ENCODE measurements at places on chromosomes 16 and 17.

DNA sequence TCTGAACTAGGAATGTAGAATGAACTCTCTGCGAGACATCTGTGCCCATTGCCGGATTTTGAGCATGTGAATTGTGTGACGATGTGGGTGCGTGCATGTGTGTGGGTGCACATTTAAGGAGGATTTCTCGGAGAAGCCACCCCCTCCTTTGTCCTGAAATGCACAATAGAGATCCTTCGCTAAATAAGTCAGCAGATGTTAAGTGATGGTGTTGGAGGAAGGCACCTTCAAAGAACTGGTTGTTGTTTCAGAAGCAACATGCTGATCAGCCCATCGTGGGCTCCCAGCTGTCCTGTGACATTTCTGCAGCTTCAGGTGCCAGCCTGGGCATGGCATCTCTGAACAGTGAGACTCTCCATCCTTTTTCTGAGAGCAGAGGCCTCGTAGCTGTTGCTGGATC is 194.9 kb downstream of the MSI2 start:
- peaks cover 25% of the 10 kb centered on the region for H3K36me3 ChIP-seq
- H3K4me3 ChIP-seq = no peak overlapping the region
- H3K27ac ChIP-seq = no peak overlapping the region
- H3K27me3 ChIP-seq = no peaks in the 10 kb centered on the region
- peaks cover 41% of the 10 kb centered on the region for H3K4me1 ChIP-seq

- H3K27me3 ChIP-seq = peaks cover 3% of the 10 kb centered on the region
- DNase-seq = peak; percentile 73
- H3K4me3 ChIP-seq = peak overlapping the region; percentile 87
Measured at GRCh38 chr17:1561420-1562175, 994 bp downstream of the PITPNA start.

GRCh38 chr17:55705847-55706246 is 16.8 kb downstream of the TMEM100 start:
- no peaks in the 10 kb centered on the region for H3K36me3 ChIP-seq
- H3K4me1 ChIP-seq = no peaks in the 10 kb centered on the region
- H3K27me3 ChIP-seq = peaks cover 23% of the 10 kb centered on the region
- H3K4me3 ChIP-seq = no peak overlapping the region
- DNase-seq = no peak

GRCh38 chr17:19346351-19347255 is 15.9 kb downstream of the B9D1 start:
- no peak overlapping the region for H3K27ac ChIP-seq
- no peak overlapping the region for H3K4me3 ChIP-seq
- no peak for DNase-seq
- no peaks in the 10 kb centered on the region for H3K4me1 ChIP-seq
- H3K27me3 ChIP-seq = peaks cover 9% of the 10 kb centered on the region
- H3K36me3 ChIP-seq = no peaks in the 10 kb centered on the region

DNA sequence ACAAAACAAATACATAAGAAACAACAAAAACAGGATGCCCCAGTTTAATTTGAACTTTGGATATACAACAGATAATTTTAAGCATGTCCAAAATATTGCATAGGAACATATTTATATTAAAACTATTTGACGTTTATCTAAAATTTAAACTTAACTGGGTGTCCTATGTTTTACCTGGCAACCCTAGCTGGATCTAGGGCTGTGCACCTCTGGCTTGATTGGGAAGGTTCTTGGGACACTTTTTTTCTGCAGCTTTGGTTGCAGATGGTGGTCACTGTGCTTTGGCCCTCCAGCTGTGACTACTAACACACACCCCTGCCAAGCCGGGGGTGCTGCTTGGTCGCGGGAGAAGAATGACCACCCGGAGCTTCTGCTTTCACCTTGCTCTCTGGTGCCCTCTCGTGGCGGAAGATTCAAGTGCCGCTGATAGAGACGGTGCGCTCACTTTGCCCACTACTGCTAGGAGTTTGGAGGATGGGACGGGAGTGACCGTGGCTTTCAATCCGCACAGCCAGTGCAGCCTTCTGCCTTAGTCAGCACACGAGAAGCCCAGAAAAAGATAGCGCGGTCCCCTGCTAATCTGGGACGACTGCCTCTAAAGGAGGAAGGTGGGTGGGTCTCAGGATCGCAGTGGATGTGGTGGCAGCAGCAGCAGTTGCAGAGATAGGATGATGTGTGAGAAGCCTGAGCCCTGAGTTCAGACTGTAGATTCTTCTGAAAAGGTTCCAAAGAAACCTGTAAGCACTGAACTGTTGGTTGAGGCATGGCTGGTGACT is 6.7 kb downstream of the SPACA3 start:
- peaks cover 4% of the 10 kb centered on the region for H3K4me1 ChIP-seq
- no peak overlapping the region for H3K27ac ChIP-seq
- no peaks in the 10 kb centered on the region for H3K36me3 ChIP-seq
- no peak overlapping the region for H3K4me3 ChIP-seq
- DNase-seq = peak; percentile 77

DNA sequence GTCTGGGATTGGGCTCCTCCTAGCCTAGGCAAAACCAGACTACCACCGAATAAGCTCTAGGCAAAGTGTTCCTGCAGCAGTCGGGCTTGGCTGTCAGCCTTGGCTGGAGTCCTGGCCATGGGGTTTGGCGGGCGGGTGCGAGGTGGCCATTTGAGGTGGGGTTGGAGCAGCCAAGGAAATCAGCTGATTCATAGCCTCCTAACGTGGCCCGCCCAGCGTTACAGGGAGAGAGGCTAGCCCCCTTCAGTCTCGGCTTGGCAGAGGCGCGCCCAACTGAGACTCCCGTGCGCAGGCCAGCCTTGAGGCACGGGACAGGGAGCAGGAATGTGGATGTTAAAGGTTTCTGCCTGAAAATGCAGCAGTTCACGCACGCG is 1.9 kb downstream of the PMP22 start:
- peaks cover 10% of the 10 kb centered on the region for H3K4me1 ChIP-seq
- H3K27ac ChIP-seq = no peak overlapping the region
- no peak overlapping the region for H3K4me3 ChIP-seq
- no peaks in the 10 kb centered on the region for H3K36me3 ChIP-seq

- no peak overlapping the region for H3K4me3 ChIP-seq
- peaks cover 9% of the 10 kb centered on the region for H3K4me1 ChIP-seq
- no peak overlapping the region for H3K27ac ChIP-seq
- peaks cover 3% of the 10 kb centered on the region for H3K27me3 ChIP-seq
Measured at GRCh38 chr17:65742403-65743307, 181.2 kb upstream of the AXIN2 start.

DNA sequence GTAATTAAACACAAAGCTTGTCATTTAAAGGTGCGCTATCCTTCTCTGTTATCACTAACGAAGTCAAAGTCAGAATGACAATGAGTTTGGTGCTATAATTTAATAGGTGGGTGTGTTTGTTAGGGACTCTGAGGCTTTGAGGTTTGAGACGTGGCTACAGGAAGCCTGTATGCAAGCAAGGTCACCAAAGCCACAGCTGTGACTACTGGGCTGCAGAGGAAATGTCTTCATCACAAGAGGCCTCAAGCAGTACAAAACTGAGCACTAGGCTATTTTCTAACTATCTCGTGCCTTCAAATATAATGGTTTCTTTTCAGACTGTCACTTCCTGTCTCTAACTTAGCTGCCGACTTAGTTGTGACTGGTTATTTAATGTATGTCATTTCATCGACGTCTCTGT is 141.2 kb downstream of the AATF start:
- peak overlapping the region; percentile 68 for H3K4me3 ChIP-seq
- H3K27me3 ChIP-seq = no peaks in the 10 kb centered on the region
- H3K36me3 ChIP-seq = peaks cover 33% of the 10 kb centered on the region
- DNase-seq = peak; percentile 41

GRCh38 chr17:79188048-79188447 is 113.4 kb downstream of the ENGASE start:
- no peaks in the 10 kb centered on the region for H3K36me3 ChIP-seq
- no peak overlapping the region for H3K27ac ChIP-seq
- H3K4me3 ChIP-seq = no peak overlapping the region
- DNase-seq = no peak
- peaks cover 35% of the 10 kb centered on the region for H3K27me3 ChIP-seq
